ENCODE measurements at places on chromosomes 11 and 22.

DNA sequence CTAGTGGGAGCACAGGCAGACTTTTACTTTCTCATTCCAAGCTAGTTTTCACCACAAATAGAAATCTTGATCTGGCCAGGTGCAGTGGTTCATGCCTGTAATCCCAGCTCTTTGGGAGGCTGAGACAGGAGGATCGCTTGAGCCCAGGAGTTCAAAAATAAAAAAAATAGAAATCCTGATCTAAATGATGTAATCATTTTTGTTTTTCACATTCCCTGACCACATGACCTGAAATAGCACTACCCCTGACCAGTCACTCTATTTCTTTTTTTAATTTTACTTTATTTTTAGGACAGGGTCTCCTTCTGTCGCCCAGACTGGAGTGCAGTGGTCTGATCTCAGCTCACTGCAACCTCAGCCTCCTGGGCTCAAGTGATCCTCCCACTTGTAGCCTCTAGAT lies 2.3 kb upstream of the TCN2 start:
- no peak for DNase-seq

DNA sequence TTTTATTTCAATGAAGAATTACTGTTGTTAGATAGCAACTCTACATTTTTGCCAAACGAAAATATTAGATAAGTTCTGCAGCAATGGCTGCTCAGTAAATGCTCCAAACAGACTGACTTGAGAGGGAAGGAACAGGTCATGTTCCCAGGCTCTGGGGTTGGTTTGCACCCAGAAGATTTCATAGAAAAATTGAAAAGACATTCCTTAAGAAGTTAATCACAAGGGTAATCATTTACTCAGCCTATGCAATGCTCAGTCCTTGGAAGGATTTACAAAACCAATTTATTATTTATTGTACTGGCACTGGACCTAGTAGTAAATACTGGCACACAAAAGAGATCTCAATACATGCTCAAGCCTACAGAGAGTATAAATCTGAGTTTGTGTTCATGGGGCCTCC lies 179.1 kb upstream of the MTNR1B start:
- DNase-seq, result no peak

- no peak for DNase-seq
Measured at GRCh38 chr11:118115048-118115447, 28.3 kb upstream of the SMIM35 start.

- no peak for DNase-seq
Measured at GRCh38 chr11:1862588-1863351, 9.9 kb downstream of the LSP1 start.

- peak; percentile 53 for DNase-seq
Measured at GRCh38 chr22:29704528-29705285, 15.1 kb upstream of the CABP7 start.
